ENCODE measurements at places on chromosomes 7 and 10.

DNA sequence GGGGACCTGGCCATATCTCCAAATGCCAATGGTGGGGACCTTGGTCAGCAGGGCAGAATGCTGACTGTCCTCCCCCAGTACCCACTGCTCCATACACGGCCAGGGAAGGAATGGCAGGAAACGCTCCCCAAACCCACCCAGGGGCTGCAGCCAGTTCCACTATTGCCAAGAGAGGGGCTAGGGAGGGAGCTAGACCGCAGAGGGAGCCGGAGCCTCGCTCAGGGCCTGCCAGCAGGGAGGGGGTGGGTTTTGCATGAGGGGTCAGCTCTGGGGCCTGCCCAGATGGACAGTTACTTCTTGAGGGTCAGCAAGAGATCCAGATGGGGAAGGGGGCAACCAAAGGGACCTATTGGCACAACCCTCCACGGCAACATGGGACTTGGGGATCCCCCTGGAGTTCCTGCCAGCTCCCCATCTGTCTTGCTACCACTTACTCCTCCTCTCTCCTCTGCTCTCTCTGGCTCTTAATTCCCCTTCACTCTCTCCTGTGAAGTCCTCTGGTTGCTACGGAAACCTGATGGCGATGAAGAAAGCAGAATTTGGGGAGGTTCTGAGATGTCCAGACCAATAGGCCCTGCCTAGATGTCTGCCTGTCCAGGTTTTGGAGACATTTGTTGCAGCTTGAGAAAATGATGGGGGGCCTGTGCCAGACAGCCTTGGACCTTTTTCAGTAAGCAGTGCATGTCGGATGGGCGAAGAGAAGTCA lies 12.6 kb downstream of the FGF8 start:
- DNase-seq, result no peak

GRCh38 chr7:133364959-133365690 lies 112.2 kb downstream of the EXOC4 start:
- no peak for DNase-seq

DNA sequence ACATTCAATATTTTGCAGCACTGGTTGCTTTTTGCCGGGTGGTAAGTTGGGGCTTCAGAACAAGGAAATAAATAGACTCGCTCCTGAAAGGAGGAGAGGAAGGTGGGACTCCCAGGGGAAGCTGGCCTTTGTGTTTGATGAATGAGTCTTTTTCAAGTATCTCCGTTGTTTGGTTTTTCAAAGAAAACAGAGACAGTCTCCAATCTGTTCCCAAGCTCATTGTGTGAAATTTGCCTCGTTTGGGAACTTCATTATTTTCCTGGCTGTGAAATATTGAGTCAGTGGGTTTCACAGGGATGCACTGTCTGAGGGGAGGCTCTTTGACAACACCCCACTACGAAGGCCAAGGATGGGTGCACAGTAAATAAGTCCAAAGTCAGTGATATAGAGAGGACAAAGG lies 38.7 kb upstream of the KIAA1217 start:
- DNase-seq, result no peak

DNA sequence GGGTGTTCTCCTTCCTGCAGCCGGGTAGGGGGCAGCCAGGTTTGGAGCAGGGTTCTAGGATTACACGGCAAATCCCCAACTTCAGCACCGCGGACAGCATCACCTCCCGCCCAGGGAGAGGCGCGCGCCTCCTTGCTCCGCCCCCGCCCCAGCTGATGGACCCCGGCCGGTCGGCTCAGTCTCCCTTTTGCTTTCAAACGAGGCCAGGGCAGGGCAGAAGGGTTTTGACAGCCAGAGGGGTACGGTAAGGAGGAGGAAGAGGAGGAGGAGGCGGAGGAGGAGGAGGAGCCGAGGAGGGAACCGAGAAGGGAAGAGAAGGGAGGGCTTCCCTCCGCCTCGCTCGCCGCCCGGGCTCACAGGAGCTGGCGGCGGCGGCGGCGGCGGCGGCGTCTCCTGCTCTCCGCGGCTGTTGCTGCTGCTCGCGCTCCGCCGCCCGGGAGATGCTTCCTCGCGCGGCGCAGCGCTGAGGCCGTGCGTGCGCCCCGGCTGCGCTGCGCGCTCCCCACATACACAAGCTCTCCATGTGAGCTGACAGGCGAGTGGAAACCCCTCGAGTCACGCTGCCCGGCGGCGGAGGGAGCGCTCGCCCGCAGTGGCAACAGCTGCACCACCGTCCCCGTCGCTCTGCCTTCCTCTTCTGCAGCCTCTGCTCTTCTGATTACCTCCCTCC lies 615 bp upstream of the CNTNAP2 start:
- no peak for DNase-seq

DNA sequence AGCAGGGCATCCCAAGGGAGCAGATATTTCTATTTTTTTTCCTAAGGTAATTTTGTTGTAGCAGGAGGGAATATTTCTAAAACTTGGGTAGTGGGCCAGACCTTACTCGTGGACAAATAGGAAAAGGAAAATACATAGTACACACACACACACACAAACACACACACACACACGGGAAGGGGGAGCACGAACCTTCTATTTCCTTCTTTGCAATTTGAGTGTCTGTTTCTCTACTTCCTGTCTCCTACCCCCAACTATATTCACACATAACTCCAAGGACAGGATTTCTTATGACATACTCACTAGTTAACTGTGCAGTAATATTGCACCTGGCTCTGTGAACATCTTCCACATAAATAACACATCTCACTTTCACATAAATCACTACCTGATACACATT lies 4.4 kb downstream of the LDB1 start:
- DNase-seq, result no peak
